Type B pancreatic cell (in vitro differentiated cells): ENCODE measurements at places on chromosomes 11 and 22.

DNA sequence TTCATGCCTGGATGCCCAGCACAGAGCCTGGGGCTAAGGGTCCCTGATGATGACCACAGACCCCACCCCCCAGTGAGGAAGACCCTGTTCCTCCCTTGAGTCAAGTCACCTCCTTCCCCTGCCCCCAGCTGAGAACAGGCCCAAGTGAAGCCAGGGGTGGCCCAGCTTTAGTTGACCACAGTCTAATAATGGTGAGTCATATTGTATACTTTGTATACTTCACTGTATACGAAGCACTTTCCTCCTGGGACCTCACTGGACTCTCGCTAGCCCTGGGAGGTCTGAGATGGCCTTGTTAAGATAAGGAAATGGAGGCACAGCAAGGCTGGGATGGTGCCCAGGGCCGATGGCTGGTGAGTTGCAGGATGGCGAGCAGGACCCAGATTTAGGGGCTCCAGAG is 3.7 kb upstream of the FLRT1 start:
- no peak overlapping the region for H3K27ac ChIP-seq
- no peak overlapping the region for H3K4me3 ChIP-seq
- peaks cover 30% of the 10 kb centered on the region for H3K27me3 ChIP-seq

GRCh38 chr11:124340142-124340447 is 20.1 kb upstream of the OR8D2 start:
- H3K4me3 ChIP-seq: no peak overlapping the region
- no peaks in the 10 kb centered on the region for H3K4me1 ChIP-seq
- H3K27ac ChIP-seq: no peak overlapping the region

- H3K4me3 ChIP-seq: no peak overlapping the region
- no peaks in the 10 kb centered on the region for H3K27me3 ChIP-seq
- H3K27ac ChIP-seq: no peak overlapping the region
- H3K36me3 ChIP-seq: no peaks in the 10 kb centered on the region
Observed at GRCh38 chr22:46008291-46008690, 31.3 kb upstream of the WNT7B start.

- no peak overlapping the region for H3K4me3 ChIP-seq
- DNase-seq: no peak
- no peaks in the 10 kb centered on the region for H3K27me3 ChIP-seq
- H3K4me1 ChIP-seq: no peaks in the 10 kb centered on the region
Observed at GRCh38 chr11:66363805-66364535, 7.6 kb downstream of the SLC29A2 start.

DNA sequence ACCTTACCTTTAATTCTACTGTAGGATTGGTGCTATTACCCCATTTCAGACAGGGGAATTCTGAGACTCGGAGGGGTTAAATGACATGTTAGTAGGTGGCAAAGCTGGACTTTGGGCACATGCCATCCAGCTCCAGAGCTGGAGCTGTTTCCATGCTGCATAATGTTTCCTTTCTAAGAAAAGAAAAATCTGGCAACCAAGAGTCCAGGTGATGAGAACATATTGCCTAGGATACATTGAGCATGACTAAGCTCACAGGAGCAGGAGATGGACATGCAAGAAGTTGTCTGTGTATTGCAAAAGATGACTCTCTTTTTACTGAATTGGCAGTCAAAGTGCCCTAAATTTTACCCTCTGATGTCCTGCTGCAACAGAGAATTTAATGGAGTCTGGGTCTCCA is 150.8 kb upstream of the SYT13 start:
- no peaks in the 10 kb centered on the region for H3K36me3 ChIP-seq
- peaks cover 27% of the 10 kb centered on the region for H3K27me3 ChIP-seq
- no peak overlapping the region for H3K4me3 ChIP-seq
- no peak overlapping the region for H3K27ac ChIP-seq

DNA sequence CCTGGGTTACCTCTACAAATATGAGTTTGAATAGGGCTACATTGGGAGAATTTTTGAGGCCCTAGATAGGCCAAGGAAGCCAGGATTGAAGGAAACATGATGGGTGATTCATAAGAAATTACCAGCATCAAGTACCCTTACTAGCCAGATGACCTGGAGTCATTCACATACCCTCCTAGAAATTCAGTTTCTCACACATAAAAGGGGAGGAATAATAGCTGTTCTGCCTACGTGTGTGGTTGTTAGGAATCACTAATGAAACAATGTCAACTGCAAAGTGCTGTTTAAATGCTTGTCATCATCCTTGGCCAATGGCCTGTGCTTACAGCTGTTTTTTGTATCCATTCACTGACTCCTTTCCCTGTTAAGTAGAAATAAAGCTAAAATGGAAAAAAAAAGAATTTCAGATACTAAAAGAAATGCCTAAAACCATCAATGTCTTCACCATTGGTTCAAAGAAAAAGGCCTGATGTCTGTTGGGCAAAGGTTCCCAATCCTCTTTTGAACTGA is 114.4 kb downstream of the NCAM1 start:
- no peak for DNase-seq
- H3K27me3 ChIP-seq: no peaks in the 10 kb centered on the region
- no peak overlapping the region for H3K27ac ChIP-seq
- no peak overlapping the region for H3K4me3 ChIP-seq
- H3K36me3 ChIP-seq: peaks cover 4% of the 10 kb centered on the region
- no peaks in the 10 kb centered on the region for H3K4me1 ChIP-seq

GRCh38 chr11:86537541-86538222 is 134.7 kb downstream of the ME3 start:
- H3K4me3 ChIP-seq: no peak overlapping the region
- no peaks in the 10 kb centered on the region for H3K36me3 ChIP-seq
- no peaks in the 10 kb centered on the region for H3K4me1 ChIP-seq
- H3K27ac ChIP-seq: no peak overlapping the region
- no peak for DNase-seq

- H3K27me3 ChIP-seq: no peaks in the 10 kb centered on the region
- peaks cover 31% of the 10 kb centered on the region for H3K36me3 ChIP-seq
- H3K27ac ChIP-seq: no peak overlapping the region
- no peak for DNase-seq
Observed at GRCh38 chr22:17665854-17666253, 27.3 kb downstream of the BCL2L13 start.

DNA sequence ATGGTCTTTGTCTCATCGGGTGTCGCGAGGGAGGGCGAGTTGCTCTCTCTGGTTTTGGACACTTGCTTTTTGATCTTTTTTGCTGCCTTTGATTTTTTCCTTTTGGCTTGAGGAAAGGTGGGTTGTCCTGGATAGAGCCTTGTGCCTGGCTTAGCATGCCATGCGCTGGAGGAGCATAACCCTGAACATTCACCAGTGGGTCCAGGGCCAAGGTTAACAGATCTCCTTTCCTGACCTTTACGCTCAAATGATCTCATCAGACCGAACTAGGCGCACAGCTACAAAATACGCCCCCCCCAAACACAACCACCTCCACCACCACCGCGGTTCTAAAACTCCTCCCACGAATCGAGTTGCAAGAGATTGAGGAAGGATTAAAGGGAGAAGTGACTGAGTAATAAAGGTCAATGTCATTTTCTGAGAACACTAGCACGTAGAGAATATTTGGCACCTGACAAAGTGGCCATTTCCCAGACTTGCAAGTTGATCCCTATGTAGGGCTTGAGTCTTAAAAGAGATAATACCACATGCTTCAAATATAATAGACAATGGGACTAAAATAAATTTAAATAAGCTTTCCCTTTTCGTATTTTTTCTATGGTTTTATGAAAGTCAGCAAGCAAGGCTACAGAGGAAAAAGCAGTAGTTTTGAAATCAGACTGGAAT is 48.7 kb upstream of the CADM1 start:
- no peaks in the 10 kb centered on the region for H3K27me3 ChIP-seq
- H3K4me1 ChIP-seq: peaks cover 22% of the 10 kb centered on the region

- H3K27me3 ChIP-seq: peaks cover 3% of the 10 kb centered on the region
- no peak overlapping the region for H3K4me3 ChIP-seq
- DNase-seq: no peak
- peaks cover 22% of the 10 kb centered on the region for H3K4me1 ChIP-seq
- no peaks in the 10 kb centered on the region for H3K36me3 ChIP-seq
Observed at GRCh38 chr11:122743949-122744348, 88.4 kb downstream of the UBASH3B start.

GRCh38 chr11:30816959-30817880 is 231.1 kb upstream of the MPPED2 start:
- no peaks in the 10 kb centered on the region for H3K27me3 ChIP-seq
- H3K4me3 ChIP-seq: no peak overlapping the region
- no peak overlapping the region for H3K27ac ChIP-seq
- no peaks in the 10 kb centered on the region for H3K36me3 ChIP-seq
- no peak for DNase-seq

- no peak overlapping the region for H3K4me3 ChIP-seq
- no peak for DNase-seq
- no peaks in the 10 kb centered on the region for H3K36me3 ChIP-seq
- peaks cover 5% of the 10 kb centered on the region for H3K4me1 ChIP-seq
- H3K27ac ChIP-seq: peak overlapping the region; percentile 10
Observed at GRCh38 chr11:87719326-87720073, 455.7 kb downstream of the RAB38 start.

DNA sequence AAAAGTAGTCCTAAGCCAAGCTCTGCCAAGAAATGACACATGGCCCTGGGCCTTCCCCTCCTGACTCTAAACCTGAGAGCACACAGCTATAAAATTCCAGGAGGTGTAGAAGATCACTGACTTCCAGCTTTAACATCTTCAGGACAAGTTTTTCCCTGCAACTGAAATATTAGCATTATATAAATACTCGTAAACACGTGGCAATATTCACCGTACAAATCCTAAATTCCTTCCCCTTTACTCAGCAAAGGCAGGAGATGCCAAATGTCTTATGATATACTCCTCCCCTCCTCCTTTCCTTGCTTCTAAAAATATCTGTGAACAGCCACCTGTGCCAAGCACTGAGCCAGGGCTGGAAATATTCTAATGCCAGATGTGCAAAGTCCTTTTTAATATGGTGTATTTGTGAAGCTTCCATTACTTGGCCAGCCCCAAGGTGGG is 194.0 kb downstream of the LARGE1 start:
- peaks cover 33% of the 10 kb centered on the region for H3K4me1 ChIP-seq
- H3K36me3 ChIP-seq: peaks cover 18% of the 10 kb centered on the region
- no peaks in the 10 kb centered on the region for H3K27me3 ChIP-seq
- no peak overlapping the region for H3K27ac ChIP-seq
- H3K4me3 ChIP-seq: no peak overlapping the region

DNA sequence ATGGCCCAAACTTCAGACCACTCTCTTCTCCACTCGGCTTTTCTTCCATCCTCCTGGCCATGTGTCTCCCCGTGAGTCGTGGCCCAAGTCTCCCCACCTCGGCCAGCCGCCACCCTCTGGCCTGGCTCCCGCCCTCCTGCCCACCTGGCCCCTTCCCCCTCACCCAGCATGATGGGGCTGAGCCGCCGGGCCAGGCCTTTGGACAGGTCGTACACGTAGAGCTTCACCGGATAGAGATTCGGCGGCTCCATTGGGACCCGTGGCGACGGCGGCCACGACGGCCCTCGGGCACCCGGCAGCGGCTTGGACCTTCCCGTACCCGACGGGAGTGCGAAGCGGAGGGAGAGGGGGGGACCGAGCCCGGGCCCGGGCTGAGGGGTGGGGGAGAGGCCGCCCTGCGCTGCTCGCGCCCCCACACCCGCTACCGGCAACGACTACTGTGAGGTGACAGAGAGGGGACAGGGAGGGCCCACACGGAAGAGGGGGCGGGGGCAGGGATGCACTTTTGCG is at the start of gene DESI1:
Gene DESI1 (minus strand): TSS at position 455 of the 510 bp plus-strand sequence. CDS start 204 bp downstream, at position 251.
- peaks cover 13% of the 10 kb centered on the region for H3K36me3 ChIP-seq
- no peaks in the 10 kb centered on the region for H3K27me3 ChIP-seq
- H3K4me3 ChIP-seq: peak within 1 kb of the TSS; percentile 95

GRCh38 chr11:69423611-69424385 is 57.7 kb upstream of the LINC01488 start:
- H3K27me3 ChIP-seq: no peaks in the 10 kb centered on the region
- DNase-seq: no peak
- no peak overlapping the region for H3K27ac ChIP-seq
- peaks cover 14% of the 10 kb centered on the region for H3K4me1 ChIP-seq
- H3K36me3 ChIP-seq: no peaks in the 10 kb centered on the region

GRCh38 chr11:45994371-45995341 is 72.2 kb downstream of the LARGE2 start:
- no peak overlapping the region for H3K4me3 ChIP-seq
- H3K27me3 ChIP-seq: no peaks in the 10 kb centered on the region
- H3K36me3 ChIP-seq: peaks cover 5% of the 10 kb centered on the region
- peaks cover 30% of the 10 kb centered on the region for H3K4me1 ChIP-seq

- peaks cover 21% of the 10 kb centered on the region for H3K27me3 ChIP-seq
- peak overlapping the region; percentile 72 for H3K27ac ChIP-seq
- no peaks in the 10 kb centered on the region for H3K36me3 ChIP-seq
- H3K4me1 ChIP-seq: peaks cover 22% of the 10 kb centered on the region
Observed at GRCh38 chr11:85809863-85810262, 1.1 kb downstream of the SYTL2 start.

DNA sequence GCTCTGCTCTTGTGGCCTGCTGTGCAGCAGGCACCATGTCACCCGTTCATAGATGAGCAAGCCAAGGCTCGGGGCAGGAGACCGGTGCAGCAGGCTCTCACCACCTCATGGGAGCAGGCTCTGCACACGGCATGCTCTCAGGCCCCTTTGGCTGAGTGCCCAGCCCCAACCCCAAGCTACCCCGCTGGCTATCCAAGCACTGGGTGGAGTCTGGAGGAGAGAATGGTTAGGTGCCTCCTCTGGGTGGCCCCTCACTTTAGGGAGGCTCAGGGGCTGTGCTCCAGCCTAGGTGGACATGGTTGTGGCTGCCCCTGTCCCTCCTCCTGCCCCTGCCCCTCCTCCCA is 199.9 kb downstream of the IGLL1 start:
- no peak for DNase-seq
- H3K27ac ChIP-seq: no peak overlapping the region
- H3K4me3 ChIP-seq: no peak overlapping the region
- peaks cover 3% of the 10 kb centered on the region for H3K27me3 ChIP-seq
- no peaks in the 10 kb centered on the region for H3K36me3 ChIP-seq
